NB4 (cell line): ENCODE measurements at places on chromosomes 2 and 18.

- no peak for DNase-seq
Observed at GRCh38 chr2:238738917-238739316, 109.0 kb upstream of the TWIST2 start.

DNA sequence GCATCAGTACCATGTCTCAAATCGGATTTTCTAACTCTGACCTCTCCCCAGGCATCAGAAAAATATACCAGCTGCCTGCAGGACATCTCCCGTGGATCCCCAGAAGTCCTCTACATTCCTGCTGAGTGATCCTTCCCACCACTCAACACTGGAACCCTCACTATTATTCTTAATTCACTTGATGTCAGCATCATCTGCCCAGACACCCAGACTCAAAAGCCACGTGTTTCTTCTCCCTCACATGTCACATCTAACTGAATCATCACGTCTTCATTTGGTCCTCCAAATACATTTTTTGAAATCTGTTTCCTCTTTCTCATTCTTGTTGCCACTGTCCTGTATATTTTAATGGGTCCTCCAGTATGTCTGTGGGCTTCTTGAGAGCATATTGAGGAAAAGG is 218.6 kb downstream of the HRH4 start:
- DNase-seq = no peak

GRCh38 chr2:193580176-193580950 is 1385.6 kb upstream of the TMEFF2 start:
- no peak for DNase-seq

GRCh38 chr2:179952658-179953057 is 54.4 kb downstream of the CWC22 start:
- DNase-seq = no peak

GRCh38 chr2:205948496-205948837 is 137.5 kb downstream of the INO80D start:
- DNase-seq = no peak

DNA sequence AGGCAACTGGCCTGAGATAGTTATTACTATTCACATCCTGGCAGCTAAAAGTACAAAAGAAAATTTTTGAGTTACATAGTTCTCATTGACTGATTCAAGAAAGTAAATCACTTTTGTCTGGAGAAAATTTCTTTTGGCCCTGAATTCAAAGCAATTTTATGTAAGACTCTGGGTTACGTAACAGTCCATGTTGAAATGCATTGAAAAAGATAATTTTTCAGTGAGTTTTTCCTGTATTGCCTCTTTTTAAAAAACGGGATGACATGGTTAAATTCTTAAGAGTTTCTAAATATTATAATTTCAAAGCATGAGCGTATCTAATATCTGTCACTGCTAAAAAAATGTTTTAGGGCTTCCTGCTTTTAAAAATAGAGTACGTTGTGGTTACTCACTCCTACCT is 72.7 kb downstream of the ANKRD12 start:
- DNase-seq = peak; percentile 43

DNA sequence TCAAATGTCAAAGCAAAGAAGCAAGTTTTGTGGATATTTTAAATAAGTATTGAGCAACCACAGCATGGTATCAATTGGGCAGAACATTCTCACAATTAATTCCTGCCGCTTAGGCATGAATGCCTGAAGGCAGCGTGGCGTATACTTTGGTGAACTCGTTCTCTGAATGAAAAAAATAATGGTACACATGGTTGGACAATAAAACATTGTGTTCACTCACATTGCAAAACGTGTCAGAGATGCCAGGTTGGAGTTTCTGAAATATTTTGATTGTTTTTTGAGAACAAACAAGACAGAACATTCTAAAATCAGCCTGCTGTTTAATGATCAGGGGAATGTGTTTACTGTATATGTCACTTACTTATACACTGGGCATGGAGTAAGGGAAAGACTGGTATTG is 254.2 kb downstream of the CDH2 start:
- DNase-seq = no peak

GRCh38 chr18:57026316-57026715 is 120.6 kb upstream of the BOD1L2 start:
- DNase-seq = peak; percentile 20
